ENCODE measurements at places on chromosomes 7 and 10.

GRCh38 chr10:92238054-92238585 lies 52.8 kb downstream of the CPEB3 start:
- no peak for DNase-seq

- no peak for DNase-seq
Observed at GRCh38 chr10:117300671-117301070, 59.8 kb downstream of the SLC18A2 start.

DNA sequence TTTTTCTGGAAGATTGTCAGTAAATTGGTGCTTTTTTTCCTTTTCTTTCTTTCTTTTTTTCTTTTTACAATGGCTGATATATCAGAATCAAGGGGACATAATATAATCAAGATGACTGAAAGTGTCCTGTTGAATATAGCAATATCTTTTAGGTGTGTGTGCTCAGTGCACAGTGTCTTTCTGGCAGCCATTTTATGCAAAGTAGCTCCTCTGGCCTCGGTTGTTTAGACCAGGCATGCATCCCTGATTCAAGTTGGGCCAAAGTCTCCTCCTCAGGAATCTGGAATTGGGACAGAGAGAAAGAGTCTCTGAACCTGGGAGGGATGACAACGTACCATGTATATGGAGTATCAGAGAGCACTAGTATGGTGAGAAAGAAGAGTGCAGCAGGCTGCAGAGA lies 49.0 kb upstream of the MTPN start:
- no peak for DNase-seq

- no peak for DNase-seq
Observed at GRCh38 chr10:7635408-7636125, 31.2 kb downstream of the ITIH5 start.

DNA sequence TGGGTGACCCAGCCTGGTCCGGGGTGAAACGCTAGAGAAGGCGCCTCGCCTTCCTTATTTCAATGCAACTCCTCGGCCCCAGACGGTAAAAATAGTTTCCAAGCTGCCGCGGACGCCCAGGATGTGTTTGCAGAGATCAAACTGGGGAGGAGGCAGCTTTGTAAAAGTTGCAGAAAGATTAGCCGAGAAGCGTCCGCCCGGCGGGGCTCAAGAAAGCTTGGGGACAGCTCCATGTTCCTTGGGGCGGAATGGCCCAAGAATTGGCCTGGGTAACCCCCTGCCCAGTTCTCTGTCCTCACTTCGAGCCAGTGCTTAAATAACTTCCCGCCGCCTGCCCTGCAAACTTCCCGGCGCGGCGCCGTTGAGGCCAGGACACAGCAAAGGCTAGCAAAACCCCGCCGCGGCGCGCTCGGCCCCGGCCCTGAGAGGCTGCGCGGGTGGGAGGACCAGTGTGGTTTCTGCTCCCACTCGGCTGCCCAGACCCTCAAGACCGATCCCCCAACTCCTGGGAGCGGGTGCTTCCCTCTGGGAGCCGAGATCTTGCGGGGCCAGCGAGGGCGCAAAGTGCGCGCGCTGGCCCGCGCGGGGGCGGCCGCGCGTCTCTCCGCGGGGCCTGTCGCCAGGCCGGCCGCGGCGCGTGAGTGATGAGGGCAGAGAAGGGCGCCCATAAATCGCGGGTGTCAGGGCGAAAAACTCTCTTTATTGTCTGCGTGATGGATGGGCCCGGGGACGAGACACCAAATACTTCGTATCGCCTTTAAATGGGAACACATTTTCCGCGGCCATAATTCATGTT lies 6.3 kb upstream of the ZNF503 start:
- no peak for DNase-seq

GRCh38 chr7:128041203-128041602 lies 10.0 kb upstream of the LRRC4 start:
- DNase-seq = no peak

- no peak for DNase-seq
Observed at GRCh38 chr7:5303061-5303460, 20.3 kb downstream of the SLC29A4 start.

- peak; percentile 30 for DNase-seq
Observed at GRCh38 chr10:104925232-104925851, 284.3 kb downstream of the SORCS3 start.

DNA sequence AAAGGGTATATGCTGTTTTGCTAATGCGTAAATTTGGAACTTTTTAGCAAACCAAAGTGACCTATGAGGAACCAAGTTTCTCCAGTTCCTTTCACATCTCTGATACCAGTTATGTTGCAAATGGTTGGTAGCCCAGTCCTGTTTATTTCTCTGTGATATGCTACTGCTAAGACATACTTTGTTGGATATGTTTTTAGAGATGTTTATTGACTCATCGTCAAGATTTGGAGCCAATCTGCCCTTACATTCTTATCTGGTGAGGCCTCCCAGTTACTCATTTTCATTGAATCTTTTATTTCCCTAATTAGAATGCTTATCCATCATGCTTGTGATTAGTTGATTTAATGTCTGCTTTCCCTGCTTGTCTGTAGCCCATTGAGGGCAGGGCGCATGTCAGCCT lies 58.9 kb downstream of the LRGUK start:
- DNase-seq = no peak

GRCh38 chr10:133262696-133263095 lies 14.0 kb downstream of the ADAM8 start:
- no peak for DNase-seq

- DNase-seq = no peak
Observed at GRCh38 chr7:142468871-142469665, 211.2 kb upstream of the PRSS58 start.

DNA sequence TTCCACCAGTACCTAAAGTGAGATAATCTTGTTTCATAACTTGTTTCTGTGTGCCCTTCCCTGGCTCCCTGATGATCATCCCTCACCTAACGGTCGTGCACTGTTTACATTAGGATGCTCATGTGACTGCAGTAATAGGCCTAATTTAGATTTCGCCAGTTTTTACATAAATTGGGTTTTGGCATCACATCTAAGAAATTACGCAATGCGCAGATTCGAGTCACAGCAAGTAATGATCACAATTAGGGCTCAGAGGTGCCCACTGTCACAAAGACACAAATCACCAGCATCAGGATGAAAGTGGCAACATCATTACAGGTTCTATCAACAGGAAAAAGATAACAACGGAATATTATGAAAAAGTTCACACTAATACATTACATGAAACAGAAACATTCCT lies 94.7 kb downstream of the LARP4B start:
- no peak for DNase-seq

DNA sequence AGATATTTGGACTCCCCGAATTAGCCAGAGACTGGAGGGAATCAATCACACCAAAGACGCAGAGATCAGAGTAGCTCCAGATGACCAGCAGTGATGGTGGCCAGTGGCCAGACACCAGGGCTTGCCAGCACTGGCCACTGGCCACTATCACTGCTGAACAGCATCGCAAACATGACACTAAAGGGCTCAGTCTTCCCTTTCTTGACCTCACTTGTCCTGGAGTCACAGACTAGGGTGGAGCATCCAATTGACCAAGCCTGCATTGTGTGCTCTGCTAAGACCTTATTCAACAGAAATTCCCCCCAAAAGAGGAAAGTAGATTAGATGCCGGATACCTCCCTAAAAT lies 234.7 kb downstream of the CREB5 start:
- no peak for DNase-seq

DNA sequence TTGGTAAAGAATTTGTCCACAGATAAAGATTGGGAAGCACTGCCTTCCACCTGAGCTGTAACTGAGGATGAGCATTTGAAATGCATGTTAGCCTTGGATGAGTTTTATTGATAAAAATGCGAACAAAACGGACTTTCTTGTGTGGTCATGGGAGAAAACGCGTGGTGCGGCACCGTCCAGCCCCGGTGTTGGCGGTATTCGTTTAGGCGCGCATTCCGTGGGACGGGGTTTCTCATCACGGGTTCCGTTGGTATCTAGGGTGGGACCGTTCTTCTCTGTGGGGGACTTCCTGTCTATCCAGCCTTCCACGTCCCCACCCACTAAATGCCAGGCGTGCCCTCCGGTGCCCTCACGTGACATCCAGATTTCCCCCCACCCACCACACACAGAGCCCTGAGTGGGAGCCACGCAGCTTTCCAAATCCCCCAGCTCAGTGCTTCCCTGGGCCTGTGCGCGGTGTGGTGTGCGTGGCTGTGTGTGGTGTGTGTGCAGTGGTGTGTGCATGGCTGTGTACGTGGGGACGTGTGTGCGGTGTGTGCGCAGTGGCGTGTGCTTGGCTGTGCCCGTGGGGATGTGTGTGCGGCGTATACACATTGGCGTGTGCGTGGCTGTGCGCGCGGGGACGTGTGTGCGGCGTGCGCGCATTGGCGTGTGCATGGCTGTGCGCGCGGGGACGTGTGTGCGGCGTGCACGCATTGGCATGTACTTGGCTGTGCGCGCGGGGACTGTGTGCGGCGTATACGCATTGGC lies 18.1 kb downstream of the IQCE start:
- no peak for DNase-seq
